ENCODE measurements at places on chromosomes 3 and 15.

DNA sequence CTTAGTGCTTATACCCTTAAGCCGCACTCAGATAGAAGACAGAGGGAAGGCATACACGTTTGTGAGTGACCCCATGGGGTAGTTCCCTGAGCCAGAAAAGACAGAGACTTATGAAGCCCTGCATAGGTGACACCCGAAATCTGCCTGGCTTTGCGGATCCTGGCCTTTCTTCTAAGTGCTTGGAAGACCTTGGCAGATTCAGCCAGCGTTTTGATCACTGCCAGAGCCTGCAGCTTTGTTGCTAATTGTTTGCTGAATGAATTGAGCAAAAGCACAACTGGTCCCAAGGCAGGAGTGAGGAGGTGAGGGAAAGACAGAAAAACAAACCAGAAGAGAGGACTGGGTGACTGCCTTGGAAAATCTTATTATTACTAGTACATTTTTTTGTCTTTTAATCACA lies 168.3 kb upstream of the ICE2 start:
- no peak for DNase-seq

DNA sequence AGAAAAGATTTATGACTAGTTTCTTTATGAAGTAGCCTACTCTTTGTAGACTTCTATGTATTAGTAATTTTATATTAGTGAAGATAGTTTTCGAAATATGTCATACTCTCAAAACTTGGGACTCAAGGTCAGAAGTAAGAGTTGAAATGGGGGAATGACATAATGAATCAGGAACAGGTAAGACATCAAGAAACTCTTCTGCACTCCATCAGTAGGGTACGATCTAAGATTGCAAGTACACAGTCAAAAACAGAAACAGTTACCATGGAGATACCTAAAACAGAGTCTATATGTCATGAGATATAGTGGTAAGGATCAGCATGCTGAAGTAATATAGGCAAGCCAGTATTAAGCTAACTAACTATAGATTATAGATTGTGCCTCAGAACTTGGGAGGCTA lies 187.0 kb upstream of the MLF1 start:
- no peak for DNase-seq

DNA sequence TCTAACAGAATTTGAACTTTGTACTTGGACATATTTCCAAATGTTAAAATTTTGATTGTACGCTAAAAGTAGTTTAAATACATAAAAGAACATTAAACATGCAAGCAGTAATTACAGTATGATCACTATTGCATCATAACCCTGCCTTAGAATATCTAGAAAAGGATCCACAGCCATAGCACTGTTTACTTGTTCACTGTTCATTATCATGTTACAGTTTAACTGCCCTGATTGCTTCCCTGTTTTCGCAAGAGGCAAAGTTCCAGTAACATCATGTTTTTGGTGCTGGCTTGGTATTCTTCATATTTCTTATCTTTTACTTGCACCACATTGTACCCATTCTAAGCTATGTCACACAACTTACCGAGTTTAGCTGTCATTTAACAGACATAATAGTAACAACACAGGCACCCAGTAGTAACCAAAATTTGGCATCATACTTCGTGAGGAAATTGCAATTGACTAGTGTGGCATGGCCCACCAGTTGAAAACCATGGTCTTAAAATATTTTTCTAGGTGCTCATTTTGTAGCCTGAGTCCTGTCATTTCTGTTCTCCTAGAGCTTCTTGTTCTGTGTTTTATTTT lies 13.3 kb upstream of the TMEM87A start:
- DNase-seq: no peak

DNA sequence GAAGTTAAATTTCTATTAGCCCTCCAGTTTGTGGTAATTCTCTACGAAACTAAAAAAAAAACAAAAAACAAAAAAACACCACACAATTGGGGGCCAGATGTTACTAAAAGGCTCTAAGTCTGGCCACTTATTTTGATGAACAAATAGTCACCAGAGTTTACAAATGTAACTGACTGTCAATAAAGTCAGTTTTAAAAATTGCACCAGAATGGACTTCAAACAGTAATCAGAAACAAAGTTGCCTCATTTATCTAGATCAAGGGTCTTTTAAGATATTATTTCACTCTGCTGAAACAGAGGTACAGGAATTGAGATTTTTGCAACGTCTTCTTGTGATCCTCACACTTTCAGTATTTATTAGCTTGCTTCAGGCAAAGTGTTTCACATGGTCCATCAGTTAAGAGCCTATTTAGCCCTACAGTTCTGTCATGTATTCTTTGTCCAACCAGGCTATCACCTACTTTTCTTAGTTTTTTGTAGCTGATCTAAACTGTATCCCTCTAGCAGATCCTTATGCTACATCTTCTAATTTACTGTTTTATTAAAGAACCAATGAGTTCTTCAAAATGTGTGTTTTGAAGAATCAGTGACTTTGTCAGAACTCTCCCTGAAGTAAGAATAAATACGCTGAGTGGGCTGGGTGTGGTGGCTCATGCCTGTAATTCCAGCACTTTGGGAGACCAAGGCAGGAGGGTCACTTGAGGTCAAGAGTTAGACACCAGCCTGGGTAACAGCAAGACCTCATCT lies 74.7 kb downstream of the ANKRD28 start:
- DNase-seq: no peak

- no peak for DNase-seq
These were observed 404.8 kb downstream of the PTPRG start for GRCh38 chr3:61966200-61966599.

Measured in NCI-H510A (cell line).